ENCODE measurements at places on chromosomes 4 and X.

DNA sequence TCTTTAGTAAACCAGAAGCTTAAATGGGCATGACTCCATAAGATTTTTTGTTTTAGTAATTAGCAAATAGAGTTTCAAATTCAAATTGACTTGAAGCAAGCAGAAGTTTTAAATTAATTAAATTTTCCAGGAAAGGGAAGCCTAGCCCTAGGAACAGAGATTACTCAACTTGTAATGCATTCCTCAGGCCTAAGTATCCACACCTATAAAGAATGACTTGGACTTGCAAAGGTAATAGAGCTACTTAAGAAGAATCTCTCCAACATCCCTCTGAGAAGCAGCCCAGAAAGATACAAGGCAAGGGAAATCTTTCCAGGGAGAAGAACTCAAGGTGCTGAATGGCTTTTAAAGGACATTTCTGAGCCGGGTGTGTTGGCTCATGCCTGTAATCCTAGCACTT lies 16.9 kb upstream of the TMPRSS11E start:
- DNase-seq: no peak

- DNase-seq: no peak
Measured at GRCh38 chrX:113741744-113742143, 842.1 kb upstream of the HTR2C start.

- no peak for DNase-seq
Measured at GRCh38 chrX:123172869-123173268, 11.2 kb upstream of the GRIA3 start.

DNA sequence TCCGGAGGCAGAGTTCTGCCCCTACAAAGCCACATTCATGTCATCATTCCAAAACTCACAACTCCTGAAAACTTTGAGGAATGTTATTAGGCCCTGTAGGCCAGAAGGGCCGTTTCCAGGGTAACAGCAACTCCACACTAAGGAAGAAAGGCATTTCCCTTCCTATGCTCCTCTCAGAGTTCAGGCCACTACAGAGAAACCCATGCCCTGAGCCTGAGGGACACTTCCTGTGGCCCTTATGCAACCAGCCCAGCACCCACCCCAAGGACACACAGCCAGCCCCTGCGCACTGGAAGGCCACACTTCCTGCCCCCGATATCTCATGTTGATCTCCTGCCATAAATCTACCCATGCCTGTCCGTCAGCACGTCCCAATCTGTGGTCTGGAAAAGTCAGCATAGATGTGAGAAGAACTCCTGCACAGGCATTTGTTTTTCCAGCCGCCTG lies 289.3 kb downstream of the BCOR start:
- no peak for DNase-seq

DNA sequence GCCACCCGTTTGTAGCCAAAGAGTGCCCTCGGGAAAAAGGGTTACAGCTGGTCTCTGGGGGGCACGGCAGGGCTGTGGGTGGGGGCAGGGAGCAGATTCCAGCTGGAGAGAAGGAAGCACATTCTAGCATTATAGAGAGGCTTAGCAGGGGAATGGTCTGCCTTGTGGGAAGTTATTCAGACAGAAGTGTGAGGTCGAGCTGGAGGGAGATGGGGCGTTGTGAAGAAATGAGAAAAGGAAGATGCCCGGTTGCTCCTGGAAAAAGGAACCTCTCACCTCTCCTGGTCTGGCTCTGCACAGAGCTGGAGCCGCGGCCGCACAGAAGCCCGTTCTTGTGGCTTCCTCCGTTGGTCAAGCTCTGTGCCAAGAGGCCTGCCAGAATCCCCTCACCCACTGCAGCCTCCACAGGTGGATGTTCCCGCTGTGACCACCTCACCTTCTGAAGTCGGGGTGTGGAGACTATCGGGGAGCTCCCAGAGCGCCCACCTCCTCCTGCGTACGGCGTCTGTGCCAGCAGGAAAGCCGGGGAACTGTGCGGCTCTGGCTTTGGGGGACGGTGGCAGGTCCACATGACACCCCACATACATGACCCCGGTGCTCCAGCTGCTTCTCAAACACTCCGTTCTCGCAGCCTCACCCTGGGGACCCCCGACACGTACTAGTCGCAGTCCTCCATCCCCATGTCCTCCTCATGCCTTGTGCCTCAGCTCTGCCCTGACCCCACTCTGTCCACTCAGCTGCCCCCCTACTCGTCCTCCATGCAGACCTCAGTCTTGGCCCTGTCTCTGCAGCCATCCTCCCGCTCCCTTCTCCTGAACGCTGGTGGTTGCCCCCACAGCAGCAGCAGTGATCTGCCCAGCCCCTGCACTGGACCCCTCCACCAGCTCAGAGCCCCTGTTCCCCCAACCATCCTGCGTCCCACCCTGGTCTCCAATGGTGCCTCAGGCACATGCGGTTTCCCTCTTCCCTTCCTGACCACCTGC lies 52.2 kb upstream of the HGFAC start:
- DNase-seq: no peak

DNA sequence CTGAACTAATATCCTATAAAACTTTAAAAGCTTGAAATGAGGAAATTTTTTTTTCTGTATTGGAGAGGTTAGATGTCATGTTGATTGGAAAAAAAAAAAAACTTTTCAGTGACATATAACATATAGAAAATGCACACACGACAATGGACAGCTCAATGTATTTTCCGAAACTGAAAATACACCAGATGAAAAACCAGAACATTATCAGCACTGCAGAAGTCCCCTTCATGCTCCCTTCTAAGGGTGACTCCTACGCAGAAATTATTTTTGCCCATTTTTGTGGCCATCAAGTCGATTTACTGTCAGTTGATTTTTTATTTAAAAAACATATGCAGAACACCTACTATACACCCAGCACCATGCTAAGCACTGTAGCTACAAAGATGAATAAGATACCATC lies 148.3 kb downstream of the APBB2 start:
- no peak for DNase-seq

DNA sequence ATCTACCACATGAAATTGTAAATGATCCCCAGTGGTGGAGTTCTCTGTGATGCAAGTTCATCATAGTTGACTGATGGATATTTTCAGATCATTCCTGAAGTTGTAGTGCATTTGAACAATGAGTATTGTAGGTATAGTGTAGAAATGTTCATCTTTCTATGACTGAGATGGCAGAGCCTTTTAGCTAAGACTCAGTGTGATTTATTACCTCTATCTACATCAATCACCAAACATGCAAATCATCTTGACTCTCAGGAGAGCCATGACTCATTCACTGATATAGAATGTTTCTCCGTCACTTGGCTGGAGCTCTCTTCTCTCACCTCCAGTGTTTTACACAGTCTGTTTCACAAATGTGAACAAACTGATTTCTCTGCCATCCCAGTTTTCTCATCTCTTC lies 392.6 kb downstream of the IL1RAPL1 start:
- no peak for DNase-seq

DNA sequence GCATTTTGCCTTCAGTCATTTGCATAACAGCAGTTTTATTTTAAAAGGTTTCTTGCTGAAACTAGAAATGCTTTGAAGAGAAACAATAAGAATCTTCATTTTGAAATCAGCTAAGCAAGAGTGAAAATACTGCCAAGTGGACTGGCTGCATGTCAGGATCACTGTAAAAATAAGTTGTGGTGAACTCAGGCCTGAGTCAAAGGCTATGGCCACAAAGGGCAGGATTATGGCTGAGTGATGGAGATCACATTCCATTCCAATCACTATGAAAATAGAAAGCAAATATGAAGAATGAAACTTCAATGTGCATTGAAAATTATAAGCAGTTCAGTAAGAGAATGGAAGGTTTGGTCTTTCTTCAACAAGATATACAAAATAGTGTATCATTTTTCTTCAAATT lies 224.5 kb downstream of the PCDH18 start:
- no peak for DNase-seq

All from frontal cortex (tissue), 4 donors.